ENCODE measurements at places on chromosomes 6 and 20. TPM values are rescaled to one million over a fixed set of nuclear protein-coding genes. Genes with fewer than 3 reads are reported as not detected.

DNA sequence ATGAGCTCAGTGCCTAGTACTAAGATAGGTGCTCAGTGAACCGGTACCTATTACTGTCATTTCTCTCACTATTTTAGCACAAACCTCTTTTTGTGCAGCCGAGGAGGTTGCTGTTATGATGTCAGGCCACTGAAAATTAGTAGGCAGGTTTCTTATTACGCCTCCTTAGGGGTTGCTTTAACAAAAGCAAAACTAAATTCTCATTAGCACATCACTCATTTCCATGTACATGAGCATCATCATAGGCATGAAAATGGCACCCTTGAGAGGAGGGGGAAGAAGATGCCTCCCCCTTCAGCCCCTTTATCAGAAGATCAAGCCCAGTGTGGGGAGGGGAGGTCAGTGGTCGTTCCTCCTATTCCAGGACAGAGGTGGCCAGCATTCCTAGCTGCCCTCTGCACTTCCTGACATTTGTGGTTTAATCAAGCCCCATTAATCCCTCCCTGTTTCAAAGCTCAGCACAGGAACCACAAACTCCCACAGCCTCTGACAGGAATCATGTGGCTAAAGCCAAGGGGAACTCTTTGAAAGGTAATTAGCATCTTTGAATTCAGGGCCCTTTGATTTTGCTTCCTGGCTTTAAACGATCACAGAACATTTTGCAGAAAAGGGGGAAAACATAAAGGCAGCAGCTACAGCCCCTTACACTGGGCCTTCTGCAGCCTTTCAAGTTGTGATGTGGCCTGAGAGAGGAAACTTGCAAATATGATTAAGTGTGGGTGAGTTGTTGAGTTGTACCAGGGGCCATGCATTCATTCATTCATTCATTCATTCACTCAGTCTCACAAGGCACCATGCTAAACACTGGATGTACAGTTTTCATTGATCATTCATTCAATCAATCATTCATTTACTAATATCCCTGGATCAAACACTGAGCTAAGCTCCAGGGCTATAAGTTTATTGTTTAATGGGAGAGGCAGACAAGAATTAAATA is 31.9 kb upstream of the PSMF1 start:
- DNase-seq, result no peak

DNA sequence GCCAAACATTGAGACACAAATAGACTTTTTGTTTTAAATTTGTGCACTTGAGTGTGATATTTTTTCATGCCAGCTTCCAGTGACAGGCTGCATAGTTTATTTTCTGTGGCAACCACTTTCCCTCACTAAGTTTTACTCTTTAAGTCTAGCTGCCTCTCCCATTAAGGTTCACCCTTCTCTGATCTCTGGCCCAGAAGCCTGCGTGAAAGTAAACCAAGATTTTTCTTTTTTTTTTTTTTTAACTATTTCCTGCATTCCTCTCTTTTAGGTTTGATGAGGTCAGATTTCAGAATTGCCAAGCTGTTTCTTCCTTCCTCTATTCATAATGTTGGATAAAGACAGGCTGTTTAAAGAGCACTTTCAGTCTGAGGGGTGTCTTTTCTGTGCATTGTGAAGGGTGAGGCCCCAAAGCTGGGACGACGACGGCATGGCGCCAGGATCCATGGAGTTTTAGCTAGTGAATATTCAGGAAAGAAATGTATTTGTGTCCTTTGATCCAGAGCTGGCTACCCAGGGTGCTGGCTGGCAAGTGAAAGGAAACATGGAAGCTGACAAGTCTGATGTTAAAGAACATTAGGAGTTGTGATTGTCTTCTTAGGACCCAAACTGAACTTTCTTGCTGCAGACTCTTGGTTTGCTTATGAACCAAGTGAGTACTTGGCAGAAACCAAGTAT is 50.7 kb downstream of the DOK5 start:
- DNase-seq, result no peak

DNA sequence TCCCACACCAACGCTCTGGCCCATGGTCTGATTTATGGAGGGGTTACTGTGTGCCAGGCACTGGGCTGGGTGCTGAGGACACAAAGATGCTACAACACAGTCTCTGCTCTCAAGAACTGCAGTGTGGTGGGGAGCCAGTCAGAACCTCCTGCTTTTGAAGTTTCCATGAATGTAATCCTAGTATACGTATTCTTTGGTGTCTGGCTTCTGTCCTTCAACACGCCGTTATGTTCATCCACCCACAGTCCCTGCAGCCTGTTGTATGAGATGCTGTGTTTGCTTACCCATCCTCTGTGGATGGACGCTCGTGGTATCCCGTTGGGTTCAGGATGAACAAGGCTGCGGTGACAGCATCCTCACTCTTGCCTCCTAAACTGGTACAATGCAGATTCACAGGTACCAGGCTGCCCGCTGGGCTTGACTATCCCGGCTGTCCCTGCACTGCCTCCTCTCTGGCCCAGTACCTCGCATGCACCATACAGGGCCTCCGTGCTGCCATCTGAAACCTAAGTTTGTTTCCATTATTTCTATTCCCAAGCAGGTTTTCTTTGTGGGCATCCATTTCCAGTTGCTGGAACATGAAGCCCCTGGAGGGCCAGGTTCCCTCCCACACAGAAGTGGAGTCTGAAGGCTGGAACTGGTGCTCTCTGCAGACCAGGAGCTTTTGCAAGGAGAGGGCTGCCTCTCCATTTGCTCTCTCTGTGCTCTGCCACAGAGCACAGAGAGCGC is 364.5 kb downstream of the ZFAND3 start:
- DNase-seq, result no peak

GRCh38 chr6:111872401-111873177 is 663 bp downstream of the FYN start:
- peak; percentile 84 for DNase-seq

GRCh38 chr20:12433724-12434123 is 516.0 kb downstream of the BTBD3 start:
- peak; percentile 12 for DNase-seq

DNA sequence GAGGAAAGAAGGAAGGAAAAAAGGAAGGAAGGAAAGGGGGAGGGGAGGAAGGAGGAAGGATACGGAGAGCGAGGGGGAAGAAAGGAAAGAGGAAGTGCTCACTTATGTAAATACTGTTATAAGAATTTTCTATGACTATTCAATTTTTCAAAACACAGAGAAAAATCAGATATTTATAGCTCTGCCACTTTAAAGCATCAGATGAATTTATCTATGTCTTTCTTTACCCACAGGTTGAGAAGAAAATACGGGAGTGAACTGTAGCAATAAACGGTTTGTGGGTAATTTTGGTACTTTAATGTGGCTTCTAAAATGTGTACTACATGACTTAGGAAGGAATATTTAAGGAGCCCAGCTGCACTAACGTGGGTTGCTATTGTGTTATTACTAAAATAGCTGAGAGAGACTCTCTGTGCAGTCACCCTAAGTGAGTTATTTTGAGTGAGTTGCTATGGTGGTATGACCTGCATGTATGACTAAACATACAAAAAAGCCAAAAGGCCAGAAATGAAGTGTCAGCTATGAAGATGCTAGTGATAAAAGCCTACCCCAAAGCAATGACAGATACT is 225.5 kb downstream of the SOD2 start:
- no peak for DNase-seq

GRCh38 chr20:24862606-24863005 is 86.5 kb upstream of the CST7 start:
- DNase-seq, result no peak

DNA sequence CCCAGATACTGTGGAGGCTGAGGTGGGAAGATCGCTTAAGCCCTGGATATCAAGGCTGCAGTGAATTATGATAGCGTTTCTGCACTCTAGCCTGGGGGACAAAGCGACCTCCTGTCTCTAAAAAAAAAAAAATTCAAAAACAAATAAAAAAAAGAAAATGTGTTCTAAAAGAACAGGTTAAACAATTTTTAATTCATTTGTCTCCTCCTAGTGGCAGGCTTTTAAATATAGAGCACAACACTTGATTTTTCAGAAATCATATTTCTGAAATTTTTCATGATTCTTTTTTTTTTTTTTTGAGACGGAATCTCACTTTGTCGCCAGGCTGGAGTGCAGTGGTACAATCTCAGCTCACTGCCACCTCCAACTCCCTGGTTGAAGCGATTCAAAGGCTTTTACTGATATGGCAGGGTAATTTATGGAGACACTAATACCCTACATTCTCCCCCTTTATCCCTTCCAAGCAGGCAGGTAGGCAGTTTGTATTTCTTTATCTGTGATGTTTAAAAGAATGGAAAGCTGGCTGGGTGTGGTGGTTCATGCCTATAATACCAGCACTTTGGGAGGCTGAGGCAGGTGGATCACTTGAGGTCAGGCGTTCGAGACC is 8.7 kb upstream of the GTF3C6 start:
- DNase-seq, result no peak

GRCh38 chr6:156197513-156197912 is 579.7 kb upstream of the ARID1B start:
- DNase-seq, result no peak

GRCh38 chr6:53464927-53465460 is 79.9 kb downstream of the GCLC start:
- no peak for DNase-seq

GRCh38 chr6:43061861-43062260 is 2.4 kb downstream of the KLC4 start:
- DNase-seq, result no peak

GRCh38 chr20:43306837-43307236 is 117.1 kb upstream of the PTPRT start:
- DNase-seq, result no peak

DNA sequence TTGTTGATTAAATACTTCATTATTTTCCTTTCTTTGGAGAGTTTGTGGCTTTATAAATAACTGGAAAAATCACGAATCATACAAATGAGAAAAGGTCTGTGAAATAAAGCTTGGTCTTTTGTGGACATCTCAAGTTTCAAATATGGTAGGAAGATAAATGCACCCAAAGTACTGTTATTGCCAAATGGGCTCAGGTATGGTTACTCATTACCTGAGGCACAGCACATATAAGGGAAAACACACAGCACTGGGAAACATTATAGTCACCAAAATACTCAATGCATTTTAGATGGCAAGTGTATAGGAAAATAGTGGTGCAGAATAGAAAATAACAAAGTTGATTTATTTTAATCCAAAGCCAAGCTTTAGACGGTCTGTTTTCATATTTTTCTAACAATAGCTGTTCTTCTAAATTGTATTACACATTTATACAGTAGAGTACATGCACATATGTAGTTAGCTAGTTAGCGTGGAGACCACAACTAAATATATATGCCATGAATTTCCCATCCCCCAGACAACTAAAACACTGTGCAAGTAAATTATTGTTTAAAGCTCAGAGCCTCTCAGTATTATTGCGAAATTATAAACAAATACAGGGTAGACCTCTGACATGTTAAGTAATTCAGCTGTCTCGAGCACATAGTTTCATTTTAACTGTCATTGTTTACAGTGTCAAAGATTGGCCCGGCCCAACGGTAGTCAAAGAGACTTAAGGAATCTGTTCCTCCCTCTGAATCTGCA is 336.0 kb downstream of the SYNE1 start:
- no peak for DNase-seq

GRCh38 chr6:34570066-34570833 is 14.1 kb upstream of the SPDEF start:
- DNase-seq, result no peak

DNA sequence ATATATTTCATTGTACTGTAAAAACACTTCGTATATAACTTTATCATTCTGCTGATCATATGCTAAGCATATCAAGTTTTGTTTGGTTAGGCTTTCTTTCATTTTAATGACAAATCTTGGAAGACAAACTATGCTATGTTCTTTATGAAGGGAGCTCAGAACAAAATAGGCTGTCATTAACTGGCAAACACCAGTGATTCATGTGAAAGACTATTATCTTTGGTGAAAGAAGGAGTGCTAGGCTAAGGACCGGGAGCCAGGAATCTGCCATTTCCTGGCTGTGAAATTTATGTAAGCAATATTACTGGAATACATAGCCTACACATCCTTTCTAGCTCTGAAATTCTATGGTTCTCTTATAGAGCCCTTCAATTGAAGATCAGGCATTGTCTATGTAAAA is 136.2 kb upstream of the CCN2 start:
- no peak for DNase-seq

- DNase-seq, result no peak
Observed at GRCh38 chr20:51271931-51272330, 249.0 kb upstream of the KCNG1 start.

GRCh38 chr6:3090013-3090412 is 21.7 kb downstream of the RIPK1 start:
- no peak for DNase-seq

GRCh38 chr20:35697696-35698297 is 1.4 kb downstream of the NFS1 start:
- DNase-seq, result no peak

DNA sequence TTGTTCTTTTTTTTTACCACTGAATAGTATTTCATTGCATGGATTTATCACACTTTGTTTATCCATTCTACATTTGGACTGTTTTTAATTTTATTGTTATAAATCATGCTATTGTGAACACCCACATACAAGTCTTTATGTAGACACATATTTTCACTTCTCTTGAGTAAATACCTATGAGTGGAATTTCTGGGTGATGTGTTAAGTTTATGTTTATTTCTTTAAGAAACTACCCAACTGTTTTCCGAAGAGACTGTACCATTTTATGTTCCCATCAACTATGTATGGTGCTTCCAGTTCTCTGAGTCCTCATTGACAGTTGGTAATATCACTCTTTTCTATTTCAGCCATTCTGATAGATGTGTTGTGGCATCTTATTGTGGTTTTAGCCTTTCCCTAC is 54.0 kb downstream of the RIN2 start:
- no peak for DNase-seq

DNA sequence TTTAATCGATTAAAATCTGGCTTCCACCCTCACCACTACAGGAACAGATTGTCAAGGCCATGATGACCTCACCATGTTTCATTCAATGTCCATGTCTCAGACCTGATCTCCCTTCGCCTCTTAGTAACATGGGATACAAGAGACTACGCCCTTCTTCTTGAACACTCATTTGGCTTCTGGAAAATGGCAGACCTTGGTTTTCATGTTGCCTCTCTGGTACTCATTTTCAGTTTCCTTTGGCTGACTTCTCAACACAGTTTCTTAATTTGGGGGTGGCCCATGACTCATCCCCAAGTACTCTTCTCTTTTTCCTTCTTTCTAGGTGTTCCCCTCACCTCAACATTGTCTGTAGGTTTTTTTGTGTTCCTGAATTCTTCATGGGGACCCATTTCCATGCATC is 22.7 kb downstream of the TMX4 start:
- DNase-seq, result no peak

Gene OTOR
- total RNA-seq, result not detected

Gene CCM2L
- not detected for total RNA-seq

Gene HCRTR2
- not detected for total RNA-seq

Gene VWA7
- total RNA-seq, result 3.0 TPM

Gene SLC16A10
- total RNA-seq, result 4.2 TPM

Gene NKX2-2
- total RNA-seq, result not detected

Gene SSTR4
- not detected for total RNA-seq

Gene EDN1
- not detected for total RNA-seq

Gene ZSWIM3
- total RNA-seq, result 6.0 TPM

Gene IPCEF1
- total RNA-seq, result 1.5 TPM

Gene PRICKLE4
- not detected for total RNA-seq

Measured in activated CD4-positive, alpha-beta T cell treated with anti-CD3 and anti-CD28 coated beads, Interleukin-2, amount 10 ng/mL, durations not matched to agents 24 days and 14 days (primary cell).